Right lobe of liver (tissue), 6 donors: ENCODE measurements at places on chromosomes 7 and 10. TPM values are rescaled to one million over a fixed set of nuclear protein-coding genes. Genes with fewer than 3 reads are reported as not detected.

The GTPBP10 gene
- 19.9 TPM for total RNA-seq

The FBXW4 gene
- 29.5 TPM for total RNA-seq

The TNPO3 gene
- total RNA-seq: 27.6 TPM

The COL26A1 gene
- total RNA-seq: 3.7 TPM

The TLX1 gene
- 0.55 TPM for total RNA-seq

The LRMDA gene
- 13.4 TPM for total RNA-seq

The HTRA1 gene
- 91.9 TPM for total RNA-seq

The CCDC3 gene
- 3.6 TPM for total RNA-seq

- no peak for DNase-seq
Measured at GRCh38 chr10:130021383-130021950, 57.4 kb upstream of the EBF3 start.

DNA sequence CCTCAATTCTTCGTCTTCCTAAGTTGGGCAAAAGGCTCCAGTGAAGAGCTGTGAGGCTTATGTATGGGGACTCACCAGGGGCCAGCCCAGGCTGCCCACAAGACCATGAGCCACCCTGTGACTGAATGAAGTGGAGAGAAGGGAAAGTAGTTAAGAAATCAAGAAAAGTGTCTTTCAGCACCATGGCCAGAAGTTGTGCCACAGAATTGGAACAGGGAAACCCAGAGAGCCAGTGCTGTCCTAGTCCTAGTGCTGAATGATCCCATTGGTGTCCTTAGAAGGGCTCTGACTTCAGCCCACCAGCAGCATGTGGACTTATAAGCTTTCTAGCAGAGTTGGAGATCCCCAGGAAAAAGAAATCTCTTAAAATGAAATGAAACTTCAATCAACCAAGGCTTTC, 37.0 kb upstream of the CCSER2 start:
- DNase-seq: no peak

- no peak for DNase-seq
Measured at GRCh38 chr7:92773808-92774207, 62.6 kb downstream of the CDK6 start.

DNA sequence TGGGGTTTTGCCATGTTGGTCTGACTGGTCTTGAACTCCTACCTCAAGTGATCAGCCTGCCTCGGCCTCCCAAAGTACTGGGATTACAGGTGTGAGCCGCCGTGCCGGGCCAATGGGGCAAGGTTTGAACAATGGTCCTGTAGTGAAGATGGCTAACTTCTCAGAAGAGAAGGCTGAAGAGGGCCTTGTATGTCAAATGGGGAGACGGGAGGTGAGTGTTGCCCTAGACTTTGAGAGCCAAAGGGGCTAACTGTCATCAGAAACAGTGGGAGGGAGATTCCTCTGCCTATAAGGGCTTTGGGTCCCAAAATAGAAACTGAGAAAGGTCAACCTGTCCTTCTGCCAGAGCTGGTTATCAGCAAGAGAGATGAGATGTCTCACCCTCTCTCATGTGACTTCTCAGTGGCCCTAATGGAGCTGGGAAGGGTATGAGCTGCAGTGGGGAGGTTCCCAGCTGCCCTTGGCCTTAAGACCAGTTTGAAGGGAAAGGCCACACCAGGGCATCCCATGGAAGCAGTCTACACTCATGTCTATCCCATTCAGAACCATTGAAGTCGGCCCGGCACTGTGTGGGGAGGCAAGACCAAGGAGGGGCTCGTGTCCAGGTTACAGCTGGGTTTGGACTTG, 1.3 kb upstream of the SAMD8 start:
- no peak for DNase-seq

DNA sequence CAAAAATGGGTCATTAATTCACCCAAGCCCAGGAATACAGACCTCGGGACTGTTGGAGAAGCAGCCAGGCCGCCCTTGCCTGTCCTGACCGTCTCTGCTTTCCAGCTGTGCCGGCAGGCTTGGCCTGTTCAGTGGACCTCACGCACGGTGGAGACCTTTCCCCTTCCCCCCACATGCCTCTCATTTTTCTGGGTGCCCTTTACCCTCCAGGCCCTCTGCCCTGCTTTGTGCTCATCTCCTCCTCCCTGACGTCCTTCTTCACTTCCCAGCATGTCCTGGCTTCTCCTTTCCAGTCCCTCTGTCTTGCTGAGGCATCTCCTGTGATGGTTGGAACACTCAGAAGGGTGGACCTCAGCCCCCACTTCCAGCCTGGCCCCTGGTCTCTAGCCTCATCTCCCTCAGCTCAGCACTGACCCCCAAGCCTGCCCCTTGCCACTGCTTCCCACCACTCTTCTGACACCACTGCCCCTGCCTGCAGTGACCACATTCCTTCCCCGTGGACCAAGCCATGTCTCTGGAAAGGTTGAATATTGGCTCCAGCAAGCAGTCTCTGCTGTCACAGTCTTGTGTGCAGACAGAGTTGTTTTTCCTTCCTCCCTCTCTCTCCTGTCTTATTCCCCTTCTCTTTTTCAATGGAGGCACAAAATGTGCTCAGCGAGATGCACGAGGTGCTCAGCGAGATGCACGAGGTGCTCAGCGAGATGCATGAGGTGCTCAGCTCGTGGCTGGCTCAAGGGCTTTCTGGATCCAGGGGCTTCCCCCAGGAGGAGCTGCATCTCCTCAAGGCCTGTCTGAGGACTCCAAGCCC, 14.9 kb downstream of the BAG3 start:
- DNase-seq: no peak

DNA sequence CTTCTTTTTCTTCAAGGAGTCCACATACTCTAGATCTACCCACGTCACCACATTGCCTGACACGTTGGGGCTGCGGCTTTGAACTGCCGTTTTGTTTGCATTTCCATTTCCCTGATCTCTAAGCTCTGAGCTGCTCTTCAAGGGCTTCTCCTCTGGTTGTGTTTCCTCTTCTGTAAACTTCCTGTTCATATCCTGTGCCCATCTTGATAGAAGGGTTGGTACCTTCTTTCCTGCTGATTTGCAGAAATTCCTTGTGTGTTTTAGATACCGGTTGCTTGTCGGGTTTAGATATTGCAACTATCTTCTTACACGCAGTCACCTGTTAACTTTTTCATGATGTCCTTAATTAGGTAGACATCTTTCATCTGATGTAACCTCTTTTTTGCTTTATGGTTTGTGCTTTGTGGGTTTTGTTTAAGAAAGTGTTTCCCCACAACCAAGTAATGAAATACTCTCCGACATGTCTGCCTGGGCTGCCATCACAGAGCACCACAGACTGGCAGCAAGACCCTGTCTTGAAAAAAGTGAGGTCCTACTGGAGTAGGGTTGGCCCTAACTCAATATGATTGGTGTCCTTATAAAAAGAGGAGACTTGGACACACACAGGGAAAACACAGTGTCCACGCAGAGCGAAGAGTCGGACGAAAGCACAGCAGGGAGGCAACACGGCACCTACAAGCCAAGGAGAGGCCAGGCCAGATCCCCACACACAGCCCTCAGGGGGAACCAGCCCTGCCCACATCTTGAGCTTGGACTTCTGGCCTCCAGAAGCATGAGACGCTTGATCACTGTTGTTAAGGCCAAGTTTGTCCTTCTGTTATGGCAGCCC, 99.1 kb upstream of the PDGFA start:
- no peak for DNase-seq

DNA sequence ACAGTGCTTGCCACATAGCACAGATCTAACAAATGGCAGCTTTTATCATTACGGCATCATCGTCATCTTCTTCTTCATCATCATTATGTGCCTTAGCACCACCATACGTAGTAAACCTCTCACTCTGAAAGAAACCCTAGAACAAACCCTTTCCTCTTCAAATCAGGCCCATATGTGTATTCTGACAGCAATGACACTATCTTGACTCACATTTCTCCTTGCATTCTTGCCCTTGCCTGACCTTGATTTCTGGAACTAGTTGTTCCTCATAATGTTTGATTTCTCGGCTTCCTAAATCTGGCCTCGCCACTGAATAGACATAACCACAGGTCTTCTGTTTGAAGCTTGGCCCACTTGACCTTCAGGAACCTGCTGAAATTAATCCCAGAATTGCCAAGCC, 115.3 kb downstream of the DGKI start:
- DNase-seq: no peak

GRCh38 chr7:127920787-127921438, 110.3 kb downstream of the LRRC4 start:
- no peak for DNase-seq

DNA sequence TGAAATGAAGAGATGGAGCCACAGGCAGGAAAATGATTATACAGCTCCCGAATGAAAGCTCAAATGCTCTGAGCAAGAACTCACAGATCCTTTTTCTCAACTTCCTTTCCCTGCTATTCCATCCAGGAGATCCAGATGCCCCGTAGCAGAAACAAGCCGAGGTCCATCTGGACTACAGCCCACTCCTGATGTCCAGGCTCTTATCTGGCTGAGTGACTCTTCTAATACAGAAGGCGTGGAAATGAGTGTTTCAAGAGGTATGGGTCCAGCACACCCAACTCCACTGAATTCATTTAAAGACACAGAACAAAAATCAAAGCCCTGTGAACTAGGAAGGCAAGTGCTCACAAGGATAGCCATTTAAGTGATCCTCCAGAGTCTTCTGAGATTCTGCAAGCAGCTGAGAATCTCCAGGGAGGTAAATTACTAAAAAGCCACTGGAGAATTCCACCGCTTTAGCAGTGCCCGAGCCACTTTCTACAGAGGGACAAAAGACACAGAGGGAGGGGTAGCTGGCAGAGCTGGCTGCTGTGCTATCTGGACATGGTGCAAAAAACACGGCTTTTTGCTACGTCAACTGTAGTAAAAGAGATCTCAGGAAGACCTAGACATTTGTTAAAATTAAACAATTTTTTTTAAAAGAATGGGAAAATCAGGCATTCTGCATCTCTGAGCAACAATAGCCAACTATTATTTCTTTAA, 24.5 kb downstream of the FAM171A1 start:
- no peak for DNase-seq

DNA sequence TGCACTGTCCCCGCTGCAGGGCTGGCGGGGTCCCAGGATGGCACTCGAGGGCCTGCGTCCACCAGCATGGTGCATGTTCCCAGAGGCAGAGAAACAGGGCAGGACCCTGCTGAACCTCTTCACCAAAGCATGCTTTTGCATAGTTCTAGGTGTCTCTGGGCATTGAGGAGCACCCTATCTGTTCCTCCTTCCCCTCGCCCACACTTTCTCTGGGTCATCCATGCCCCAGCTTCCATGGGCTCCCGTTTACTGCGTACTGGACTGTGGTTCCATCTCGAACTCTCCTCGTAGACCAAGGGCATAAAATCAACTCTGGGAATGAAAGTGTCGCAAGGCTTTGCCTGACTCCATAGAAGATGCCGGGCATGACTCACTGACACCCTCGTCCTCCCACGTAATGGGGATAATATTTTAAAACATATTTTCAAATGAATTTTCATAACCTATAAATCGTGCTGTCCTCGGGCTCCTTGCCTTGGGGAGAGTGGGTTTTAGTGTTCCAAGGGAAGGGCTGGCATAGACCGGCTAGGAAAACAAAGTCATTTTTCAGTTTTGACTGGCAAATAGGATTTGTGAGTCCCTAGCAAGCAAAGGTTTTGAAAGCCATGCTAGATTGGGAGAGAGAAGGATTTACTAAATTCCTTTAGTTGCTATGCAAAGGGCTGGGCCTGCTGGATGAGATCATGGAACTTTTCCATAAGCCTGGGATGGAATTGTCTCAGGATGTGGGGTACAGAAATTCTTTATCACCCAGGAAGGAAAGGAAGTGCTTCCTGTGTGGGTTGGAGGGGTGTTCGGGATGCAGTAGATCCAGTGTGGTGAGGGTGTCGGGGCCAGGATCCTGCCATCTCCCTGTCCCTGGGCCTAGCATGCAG, 498.7 kb upstream of the MKI67 start:
- no peak for DNase-seq

DNA sequence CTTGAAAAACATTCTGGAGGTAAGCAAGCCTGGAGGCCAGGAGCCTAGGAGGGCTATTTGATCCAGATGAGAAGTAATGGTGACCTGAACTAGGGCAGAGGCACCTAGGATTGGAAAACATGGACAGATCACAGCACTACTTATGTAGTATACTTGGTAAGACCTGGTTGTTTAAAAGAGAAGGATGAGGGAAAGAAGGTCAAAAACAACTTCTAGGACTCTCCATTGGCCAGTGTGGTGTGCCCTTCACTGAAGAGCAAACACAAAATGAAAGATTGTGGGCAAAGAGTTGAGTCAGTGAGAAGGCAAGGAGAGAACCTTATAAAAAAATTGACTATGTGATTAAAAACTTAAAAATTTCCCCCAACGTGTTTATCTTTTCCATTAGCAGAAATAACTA, 14.3 kb downstream of the ANKRD1 start:
- DNase-seq: no peak

- no peak for DNase-seq
Measured at GRCh38 chr10:88245974-88246511, 337.1 kb downstream of the RNLS start.

DNA sequence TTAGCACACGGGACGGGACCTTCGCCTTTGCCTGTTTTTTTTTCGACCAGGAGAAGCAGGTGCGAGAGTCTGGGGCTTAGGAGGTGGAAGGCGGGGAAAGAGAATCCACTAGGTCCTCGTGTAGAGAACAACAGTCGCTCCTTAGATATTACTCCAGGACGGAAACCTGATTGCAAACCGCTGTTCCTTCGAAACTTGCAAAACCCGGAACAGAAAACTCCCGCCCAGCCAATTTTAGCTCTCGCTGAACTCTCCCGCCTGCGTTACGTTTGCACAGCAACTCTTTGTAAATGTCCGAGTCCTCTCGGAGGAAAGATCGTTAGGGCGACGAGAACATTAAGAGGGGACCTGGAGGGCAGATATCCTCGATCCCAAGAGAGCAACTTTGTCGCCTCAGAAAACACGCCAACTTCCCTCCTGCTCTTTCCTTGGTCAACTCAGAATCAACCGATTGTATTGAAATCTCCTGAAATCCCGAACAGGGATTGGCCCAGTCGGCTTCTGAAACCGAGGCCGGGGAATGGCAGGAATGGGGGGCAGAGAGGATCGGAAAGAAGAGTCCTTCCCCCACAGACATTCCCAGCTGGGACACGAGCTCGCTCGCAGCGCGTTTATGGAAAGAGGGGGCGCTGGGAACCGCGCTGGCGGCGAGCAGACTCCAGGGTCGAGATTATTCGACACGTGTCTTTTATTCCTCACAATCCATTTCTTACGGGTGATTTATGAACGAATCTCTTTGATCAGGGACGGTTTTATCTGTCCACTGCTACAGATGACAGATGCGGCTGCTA, 9.9 kb downstream of the TWIST1 start:
- no peak for DNase-seq

GRCh38 chr7:29190349-29191045, 4.1 kb upstream of the CHN2 start:
- DNase-seq: no peak

DNA sequence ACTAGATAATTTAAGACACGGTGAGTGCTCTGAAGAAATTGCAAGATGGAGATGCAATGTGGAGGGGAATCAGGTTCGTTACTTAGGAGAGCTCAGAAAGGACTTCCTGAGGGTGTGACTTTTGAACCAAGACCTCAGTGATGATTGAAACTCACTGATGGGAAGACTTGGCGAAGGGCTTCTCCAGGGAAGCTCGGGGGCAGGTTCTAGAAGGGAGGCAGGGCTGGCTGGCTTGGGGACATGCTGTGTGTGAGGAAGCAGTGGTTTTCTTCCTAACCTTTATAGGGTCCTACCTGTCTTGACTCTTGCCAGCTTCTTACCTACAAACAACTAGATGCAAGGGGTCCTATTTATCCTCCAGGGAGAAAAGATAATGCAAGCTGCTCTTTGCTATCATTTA, 637.9 kb downstream of the ACTR3B start:
- DNase-seq: no peak

GRCh38 chr7:30313348-30313747, 29.0 kb downstream of the ZNRF2 start:
- no peak for DNase-seq
